ENCODE measurements at places on chromosomes 5 and 9.

DNA sequence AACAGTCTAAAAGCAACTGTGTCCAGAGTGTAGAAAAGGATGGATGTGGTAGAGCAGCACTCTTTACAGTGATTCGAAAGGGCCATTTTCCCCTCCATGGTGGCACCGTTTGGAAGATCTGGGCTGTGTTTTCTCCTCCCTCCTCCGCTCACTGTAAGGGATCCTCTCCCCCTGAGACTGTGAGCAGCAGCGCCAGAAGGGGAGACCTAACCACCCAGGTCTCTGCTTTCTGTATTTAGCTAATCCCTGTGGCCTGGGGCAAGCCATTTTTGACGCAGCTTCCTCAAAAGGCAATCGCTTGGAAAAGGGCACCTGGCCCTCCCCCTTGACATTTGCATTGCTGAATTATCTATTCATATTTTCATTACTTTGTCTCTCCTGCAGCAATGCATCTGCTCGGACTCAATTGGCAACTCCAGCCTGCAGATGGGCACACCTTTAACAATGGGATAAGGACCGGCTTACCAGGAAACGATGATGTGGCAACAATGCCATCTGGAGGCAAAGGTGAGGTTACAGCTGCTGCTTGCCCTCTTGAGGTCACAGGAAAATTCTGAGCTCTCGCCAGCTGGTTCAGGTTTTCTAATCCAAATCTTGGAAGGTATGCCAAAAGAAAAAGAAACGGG is 244.3 kb upstream of the WWC1 start:
- DNase-seq, result no peak

- no peak for DNase-seq
Observed at GRCh38 chr5:127228540-127229184, 61.9 kb upstream of the MEGF10 start.

DNA sequence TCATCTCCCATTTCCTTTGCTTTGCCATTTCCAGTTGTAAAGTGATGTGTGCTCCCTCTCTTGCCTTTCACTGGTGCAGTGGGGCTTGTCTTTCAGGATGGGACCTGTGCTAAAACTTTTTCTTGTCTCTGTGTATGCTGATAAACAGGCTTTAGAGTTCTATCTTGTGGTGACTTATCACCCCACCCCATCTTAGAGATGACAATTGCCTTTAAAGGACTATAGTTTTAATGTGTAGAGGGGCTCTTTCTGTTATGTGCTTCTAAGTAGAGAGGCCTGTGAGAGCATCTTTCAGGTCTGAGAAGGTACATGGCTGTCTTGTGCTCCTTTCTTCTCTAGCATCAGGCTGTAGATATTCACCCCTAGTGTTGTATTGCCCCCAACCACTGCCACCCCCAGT is 21.9 kb downstream of the MAN2A1 start:
- no peak for DNase-seq

GRCh38 chr5:149639737-149640136 is 58.4 kb downstream of the ARHGEF37 start:
- no peak for DNase-seq

DNA sequence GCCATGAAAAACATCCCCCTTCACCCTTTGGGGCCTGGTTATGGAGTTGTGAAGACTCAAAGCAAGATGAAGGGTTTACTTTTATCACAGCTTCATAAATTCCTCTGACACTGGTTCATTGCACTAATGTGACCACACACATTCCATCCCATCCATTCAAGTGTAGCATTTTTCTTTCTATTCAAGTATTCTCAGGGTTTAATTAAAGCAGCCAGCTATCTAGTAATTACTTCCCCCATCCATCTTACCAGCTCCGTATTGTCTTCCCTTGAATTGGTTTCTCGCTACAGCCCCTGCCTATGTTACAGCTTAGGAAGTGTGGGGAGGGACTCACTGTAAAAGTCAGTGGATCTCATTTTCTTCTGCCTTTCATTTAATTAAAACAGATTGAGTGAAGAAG is 387.0 kb upstream of the RFX3 start:
- DNase-seq, result no peak

DNA sequence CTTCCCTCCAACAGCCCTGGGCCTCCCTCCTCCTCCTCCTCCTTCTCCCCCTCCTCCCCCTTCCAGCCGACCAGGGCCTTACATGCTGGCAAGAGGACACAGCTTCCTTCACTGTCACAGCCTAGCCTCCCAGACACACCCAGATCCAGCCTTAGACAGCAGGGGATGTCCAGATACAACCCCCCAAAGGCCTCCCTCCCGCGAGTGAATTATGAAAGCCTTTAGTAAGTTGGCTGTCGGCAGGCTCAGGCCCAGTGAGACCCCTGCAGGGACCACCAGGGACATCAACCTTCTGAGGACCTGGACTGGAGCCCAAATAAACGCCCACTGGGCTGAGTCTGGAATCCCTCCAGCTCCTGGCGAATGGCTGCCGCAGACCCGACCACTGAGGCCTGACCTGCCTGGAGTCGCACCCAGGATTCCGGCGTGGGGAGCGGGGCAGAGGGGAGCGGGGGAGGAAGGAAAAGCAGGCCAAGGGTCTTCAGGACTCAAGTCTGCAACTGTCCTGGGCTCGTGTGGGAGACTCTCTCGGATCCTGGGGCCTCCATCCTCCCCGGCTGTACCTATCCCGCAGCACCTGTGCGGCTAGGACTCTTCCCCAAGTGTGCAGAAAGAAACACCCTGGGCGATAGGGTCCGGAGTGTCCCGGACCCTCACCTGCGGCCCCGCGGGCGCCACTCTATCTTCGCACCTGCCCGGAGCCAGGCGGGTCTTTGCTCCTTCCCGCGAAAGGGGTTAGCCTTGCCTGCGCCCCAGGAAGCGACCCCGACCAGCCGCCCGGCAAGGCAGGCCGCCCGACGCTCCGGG is 705 bp downstream of the SEPTIN8 start:
- DNase-seq, result no peak

All from stimulated activated CD8-positive, alpha-beta memory T cell treated with anti-CD3 and anti-CD28 coated beads, Interleukin-7, amount 100 ng/mL, for 1 hour (primary cell).